Posterior vena cava (tissue), 2 donors: ENCODE measurements at places on chromosomes 16 and 17. TPM values are rescaled to one million over a fixed set of nuclear protein-coding genes. Genes with fewer than 3 reads are reported as not detected.

- no peak for DNase-seq
These were observed 560 bp downstream of the TELO2 start for GRCh38 chr16:1493746-1494094.

CACNG3 gene
- not detected for total RNA-seq

- DNase-seq: peak; percentile 98
These were observed 6.6 kb upstream of the SMARCD2 start for GRCh38 chr17:63848834-63849689.

DNA sequence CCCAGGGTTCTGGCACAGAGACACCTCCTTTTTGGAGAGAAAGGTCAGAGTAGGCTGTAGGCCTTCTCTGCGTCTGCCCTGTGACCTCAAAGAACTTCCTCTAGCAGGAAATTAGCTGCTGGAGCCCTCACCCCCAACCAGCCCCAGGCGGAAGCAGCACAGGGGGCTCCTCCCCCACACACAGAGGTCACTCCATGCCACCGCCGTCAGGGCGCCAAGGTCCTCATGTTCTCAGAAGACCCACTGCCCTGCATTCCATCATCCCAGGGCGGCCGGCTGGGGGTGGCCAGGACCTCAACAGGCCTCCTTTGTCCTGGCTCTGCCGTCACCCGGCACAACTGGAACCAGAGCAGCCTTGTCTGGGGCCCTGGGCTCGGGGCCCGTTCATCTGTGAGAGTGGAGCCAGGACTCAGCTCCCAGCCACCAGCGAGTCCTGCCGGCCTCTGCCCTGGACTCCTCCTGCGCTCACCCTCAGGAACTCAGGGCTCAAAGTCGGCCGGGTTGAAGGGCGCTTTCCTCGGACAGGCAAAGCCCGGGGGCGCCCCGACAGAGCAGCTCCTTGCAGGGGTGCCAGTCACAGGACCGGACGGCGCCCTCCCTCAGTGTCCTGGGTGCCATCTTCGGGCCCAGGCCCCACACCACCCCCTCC is 1.2 kb downstream of the TMC6 start:
- peak; percentile 92 for DNase-seq

DNA sequence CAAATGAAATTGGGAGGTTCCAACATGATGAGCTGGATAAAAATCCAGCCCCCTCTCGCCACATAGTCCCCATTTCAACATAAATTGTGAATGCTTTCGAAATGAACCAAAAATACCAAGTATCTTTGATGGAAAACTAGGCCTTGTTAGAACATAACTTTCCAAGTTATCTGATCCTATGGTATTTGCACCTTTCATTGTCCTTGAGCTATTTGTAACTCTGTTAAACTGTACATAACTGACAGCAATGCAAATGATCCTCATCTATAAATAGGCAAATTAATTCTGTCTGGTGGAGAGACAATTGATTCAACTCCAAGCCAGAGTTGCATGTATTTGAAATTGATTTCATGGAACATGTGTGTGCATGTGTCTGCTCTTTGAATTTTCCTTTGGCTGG is 18.2 kb downstream of the CMTM4 start:
- no peak for DNase-seq

- peak; percentile 78 for DNase-seq
These were observed 2.2 kb downstream of the LDHD start for GRCh38 chr16:75114179-75114945.
